ENCODE measurements at places on chromosomes 13 and 19.

- no peak for DNase-seq
These were observed 76.8 kb upstream of the LRCH1 start for GRCh38 chr13:46476174-46476573.

DNA sequence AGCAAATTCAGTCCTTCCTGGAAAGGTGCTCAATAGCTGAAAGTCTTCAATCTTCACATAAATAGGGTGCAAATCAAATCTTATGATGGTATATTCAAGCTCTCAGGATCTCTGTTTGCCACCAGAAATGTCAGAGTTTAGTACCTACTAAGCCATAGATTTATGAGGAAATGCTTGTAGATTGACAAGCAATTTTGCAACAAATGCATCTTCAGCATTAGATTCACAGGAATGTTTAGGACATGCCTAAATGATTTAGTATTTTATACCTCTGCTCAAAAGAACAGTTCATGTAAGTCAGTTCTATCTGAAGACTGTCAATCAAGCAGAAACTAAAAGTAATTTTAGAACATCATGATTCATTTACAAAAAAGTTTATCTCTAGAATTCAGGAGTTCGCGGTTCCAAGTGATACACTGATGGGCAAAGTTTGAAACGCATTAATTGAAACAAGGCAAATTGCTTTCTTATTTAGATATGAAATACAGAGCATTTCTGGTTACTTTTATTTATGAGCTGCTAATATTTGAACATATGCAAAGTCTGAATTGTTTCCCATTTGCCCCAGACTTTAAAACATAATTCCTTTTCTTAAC lies 65.7 kb downstream of the DACH1 start:
- no peak for DNase-seq

DNA sequence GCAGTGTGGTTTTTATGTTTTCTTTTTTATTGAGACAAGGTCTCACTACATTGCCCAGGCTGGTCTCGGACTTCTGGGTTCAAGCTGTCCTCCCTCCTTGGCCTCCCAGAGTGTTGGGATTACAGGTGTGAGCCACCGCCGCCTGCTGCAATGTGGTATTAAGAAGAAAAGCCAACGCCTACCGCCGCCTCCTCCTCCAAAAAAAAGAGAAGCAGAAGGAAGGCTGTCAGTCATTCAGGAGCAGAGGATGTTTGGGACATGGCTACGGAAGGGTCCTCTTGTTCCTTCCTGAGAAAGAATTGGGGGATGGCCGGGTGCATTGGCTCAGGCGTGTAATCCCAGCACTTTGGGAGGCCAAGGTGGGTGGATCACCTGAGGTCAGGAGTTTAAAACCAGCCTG lies 1.2 kb downstream of the PPP1R37 start:
- DNase-seq, result no peak

DNA sequence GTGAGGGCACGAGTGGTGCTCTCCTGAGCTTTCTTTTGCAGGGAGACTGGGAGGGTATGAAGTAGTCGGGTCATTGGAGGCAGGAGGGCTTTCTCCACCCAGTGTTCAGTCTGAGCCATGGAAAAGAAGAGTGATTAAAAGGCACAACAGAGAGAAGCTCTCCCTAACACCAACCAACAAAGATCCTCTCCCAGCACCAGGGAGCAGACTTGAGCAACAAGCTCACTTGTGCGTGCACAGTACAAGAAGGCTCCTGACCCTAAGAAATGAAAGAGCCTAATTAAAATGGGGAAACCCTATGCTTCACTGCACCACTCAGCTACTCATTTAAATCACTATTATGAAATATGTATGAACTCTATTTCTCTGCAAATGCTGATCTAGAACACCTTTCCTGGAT lies 276.3 kb upstream of the SOX21 start:
- no peak for DNase-seq

- peak; percentile 82 for DNase-seq
These were observed 42.7 kb downstream of the ADPRHL1 start for GRCh38 chr13:113410472-113411201.

GRCh38 chr13:101576455-101576854 lies 124.0 kb downstream of the ITGBL1 start:
- DNase-seq, result no peak

DNA sequence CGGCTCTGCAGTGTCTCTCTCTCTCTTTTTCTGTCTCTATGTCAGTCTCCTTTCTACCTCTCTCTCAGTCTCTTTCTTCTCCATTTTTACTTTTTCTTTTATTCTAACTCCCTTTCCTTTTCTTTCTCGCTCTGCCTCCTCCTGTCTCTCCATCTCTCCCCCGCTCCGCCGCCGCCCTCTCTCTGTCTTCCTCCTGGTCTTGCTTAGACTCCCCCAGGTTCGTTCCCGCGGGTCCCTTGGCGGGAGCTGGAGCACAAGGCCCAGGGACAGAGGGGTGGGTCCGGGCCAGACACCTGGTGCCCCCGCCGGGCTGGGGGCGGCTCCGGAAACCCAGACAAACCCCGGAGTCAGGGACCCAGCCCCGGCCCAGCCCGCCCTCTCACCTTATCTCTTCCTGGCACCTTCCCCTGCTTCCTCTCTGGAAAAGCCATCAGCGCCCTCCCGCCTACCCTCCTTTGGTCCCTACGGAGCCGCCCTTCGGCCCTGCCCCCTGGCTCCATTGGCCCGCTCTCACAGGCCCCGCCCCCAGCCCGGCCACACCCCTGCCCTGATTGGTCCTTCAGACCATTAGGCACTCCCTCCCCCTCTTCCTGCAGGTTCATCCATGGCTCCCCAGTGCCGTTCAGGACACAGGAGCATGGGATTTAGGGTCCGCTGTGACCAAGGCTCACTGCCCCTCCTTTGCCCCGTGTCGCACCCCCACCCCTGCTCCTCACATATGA lies 15.4 kb upstream of the NOP53 start:
- DNase-seq, result no peak

- no peak for DNase-seq
These were observed 71.0 kb upstream of the SLC15A1 start for GRCh38 chr13:98823442-98823841.

DNA sequence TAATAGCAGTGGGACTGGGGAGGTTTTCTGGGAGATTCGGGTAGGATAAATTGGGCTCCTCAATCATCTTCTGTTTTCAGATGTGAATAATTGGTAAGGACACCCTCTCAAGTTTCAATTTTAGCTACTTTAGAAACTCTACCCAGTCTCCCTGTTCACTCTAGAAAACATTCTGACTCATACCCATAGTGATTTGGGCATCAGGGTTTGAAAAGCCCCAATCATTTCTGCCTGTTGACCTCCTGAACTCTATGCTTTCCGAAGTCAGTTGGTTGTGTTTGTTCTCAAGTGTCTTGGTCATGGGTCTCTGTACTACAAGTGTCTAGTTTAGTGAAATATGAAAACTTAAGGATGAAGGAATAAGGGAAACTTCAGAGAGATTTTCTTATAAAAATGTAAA lies 911.3 kb upstream of the GPC6 start:
- no peak for DNase-seq

DNA sequence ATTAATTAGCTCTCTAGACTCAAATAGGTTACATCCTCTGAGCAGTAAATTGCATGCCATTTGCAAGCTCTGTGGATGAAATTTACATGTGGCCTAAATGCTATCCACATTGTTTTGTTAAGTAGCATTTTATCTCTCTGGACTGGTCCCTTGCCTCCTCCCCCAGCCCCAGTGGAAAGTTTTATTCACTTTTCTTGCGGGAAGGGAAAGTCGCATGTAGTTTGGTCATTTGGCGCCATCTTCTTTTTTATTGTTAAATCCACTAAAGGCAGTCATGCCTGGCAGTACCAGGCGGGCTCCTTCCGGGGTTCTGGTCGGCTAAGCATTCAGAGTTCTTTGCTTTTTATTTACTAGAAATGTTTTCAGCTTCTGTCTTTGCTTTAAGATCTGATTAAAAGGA lies 188.7 kb downstream of the TM9SF2 start:
- no peak for DNase-seq

DNA sequence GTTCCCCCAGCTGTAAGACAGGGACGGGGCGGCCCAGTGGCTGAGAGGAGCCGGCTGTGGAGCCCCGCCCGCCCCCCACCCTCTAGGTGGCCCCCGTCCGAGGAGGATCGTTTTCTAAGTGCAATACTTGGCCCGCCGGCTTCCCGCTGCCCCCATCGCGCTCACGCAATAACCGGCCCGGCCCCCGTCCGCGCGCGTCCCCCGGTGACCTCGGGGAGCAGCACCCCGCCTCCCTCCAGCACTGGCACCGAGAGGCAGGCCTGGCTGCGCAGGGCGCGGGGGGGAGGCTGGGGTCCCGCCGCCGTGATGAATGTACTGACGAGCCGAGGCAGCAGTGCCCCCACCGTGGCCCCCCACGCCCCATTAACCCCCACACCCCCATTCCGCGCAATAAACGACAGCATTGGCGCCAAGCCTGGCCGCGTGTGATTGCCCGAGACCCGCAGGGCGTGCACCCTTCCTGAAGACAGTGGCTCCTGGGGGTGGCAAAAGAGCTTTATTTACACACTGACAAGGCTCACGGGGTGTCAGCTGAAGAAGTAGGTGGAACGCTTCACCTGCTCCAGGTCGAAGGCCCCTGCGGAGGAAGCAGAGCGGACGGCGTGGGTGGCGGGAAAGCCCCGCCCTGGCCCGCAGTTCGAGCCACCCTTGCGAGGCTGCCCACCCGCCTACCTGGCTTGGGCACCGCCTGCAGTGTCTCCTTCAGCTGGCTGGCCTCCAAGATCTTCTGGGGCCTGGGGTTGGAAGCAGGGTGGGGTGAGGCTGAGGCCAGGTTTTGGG lies 16.4 kb downstream of the POLRMT start:
- DNase-seq, result no peak

DNA sequence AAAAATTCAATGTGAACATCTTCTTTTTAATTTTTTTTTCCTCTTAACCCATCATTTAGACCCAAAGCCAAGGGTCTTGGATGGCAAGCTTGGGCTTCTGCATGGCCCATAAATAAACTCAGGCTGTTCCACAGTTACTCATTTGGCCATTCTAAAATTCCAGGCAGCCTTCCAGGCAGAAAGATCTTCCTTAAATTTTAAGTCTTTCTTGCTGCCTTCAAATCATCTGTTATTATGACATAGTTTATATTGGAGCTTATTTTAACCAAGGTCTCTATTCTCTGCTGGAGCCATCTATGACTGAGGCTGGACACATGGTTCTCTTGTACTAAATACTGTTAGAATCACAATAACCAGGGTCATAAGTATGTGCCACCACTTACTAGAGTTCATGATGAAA lies 317.3 kb upstream of the MAB21L1 start:
- DNase-seq, result no peak

DNA sequence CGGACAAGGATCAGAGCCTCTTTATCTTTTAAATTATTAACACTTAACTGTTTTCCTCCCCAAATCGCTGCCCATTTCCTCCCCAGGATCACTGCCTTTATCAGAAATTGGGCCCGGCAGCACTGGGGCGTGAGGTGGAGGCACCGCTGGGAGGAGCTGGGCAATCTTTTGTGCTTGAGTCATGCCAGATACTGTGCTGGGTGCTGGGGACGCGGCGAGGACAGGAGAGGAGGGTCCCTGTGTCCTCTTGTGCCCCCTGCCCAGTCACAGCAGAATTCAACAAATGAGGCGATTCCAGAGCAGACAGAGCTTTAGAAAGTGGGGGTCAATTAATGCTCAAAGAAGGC lies 347.8 kb downstream of the ZNF536 start:
- DNase-seq, result no peak

- no peak for DNase-seq
These were observed 52.0 kb downstream of the KLF2 start for GRCh38 chr19:16376649-16377048.

GRCh38 chr19:41296433-41296871 lies 13.5 kb upstream of the CCDC97 start:
- DNase-seq, result no peak

- DNase-seq, result no peak
These were observed 10.7 kb upstream of the CCDC124 start for GRCh38 chr19:17922138-17922537.

DNA sequence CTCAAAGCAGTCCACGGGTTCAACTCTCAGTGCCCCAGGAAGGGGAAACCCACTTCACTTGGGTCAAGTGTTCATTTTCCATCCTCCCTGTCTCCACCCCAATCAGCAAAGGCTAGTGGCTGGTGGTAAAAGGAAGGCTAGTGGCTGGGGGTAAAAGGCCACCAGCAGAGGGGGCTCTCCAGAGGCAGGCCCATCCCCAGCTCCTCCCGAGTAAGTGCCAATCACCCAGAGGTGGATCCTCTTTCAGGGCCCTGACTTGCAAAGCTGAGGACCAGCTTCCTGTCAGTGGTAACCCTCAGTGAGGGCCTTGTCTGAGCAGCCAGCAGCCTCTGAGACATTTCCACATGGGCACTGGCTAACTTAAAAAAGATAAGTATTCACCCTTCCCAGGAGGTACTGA lies 22.0 kb upstream of the TPT1 start:
- DNase-seq, result no peak

- no peak for DNase-seq
These were observed 8.5 kb downstream of the TMTC4 start for GRCh38 chr13:100666124-100666523.

DNA sequence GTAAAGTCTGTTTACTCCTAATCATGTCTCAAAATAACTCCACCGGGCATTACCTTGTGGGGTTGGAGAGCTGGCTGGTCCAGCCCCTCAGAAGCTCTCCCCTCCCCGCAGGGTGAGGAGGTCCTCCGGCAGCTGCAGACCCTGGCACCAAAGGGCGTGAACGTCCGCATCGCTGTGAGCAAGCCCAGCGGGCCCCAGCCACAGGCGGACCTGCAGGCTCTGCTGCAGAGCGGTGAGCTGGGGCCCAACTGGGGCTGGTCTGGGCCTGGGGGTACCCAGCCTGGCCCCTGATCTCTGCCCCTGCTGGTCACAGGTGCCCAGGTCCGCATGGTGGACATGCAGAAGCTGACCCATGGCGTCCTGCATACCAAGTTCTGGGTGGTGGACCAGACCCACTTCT lies 20.2 kb downstream of the HIPK4 start:
- no peak for DNase-seq

DNA sequence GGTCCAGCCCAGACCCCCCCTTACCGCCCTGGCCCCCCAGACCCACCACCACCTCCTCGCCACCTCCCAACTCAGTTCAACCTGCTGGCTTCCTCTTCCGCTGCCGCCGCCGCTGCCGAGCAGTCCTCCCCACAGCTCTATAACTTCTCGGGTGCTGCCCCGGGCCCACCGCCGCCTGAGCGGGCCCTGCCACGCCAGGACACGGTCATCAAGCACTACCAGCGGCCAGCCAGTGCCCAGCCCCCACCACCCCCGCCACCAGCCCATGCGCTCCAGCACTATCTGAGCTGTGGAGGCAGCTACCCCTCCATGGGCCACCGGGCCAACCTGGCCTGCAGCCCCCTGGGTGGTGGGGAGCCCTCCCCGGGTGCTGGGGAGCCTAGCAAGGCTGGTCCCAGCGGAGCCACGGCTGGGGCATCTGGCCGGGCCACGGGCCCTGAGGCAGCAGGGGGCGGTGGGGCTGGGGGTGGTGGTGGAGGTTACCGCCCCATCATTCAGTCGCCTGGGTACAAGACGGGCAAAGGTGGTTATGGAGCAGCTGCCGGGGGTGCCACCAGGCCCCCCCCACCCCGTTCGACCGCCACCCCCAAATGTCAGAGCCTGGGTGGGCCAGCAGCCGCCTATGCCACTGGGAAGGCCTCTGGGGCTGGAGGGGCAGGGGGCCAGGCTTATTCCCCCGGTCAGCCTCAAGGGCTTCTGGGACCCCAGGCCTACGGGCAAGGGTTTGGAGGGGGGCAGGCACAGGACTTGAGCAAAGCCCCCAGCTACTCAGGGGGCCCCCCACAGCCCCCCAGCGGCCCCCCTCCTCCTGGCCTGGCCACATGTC lies 4.2 kb downstream of the PRR12 start:
- DNase-seq, result no peak

- no peak for DNase-seq
These were observed 169.2 kb upstream of the NBEA start for GRCh38 chr13:34772881-34773280.

- DNase-seq, result no peak
These were observed 19.8 kb downstream of the ZNF583 start for GRCh38 chr19:56423985-56424353.

- DNase-seq, result no peak
These were observed 78.8 kb downstream of the ZNF726 start for GRCh38 chr19:23993440-23993839.

All from coronary artery (tissue), 2 donors.